ENCODE measurements at places on chromosomes 3 and 15.

DNA sequence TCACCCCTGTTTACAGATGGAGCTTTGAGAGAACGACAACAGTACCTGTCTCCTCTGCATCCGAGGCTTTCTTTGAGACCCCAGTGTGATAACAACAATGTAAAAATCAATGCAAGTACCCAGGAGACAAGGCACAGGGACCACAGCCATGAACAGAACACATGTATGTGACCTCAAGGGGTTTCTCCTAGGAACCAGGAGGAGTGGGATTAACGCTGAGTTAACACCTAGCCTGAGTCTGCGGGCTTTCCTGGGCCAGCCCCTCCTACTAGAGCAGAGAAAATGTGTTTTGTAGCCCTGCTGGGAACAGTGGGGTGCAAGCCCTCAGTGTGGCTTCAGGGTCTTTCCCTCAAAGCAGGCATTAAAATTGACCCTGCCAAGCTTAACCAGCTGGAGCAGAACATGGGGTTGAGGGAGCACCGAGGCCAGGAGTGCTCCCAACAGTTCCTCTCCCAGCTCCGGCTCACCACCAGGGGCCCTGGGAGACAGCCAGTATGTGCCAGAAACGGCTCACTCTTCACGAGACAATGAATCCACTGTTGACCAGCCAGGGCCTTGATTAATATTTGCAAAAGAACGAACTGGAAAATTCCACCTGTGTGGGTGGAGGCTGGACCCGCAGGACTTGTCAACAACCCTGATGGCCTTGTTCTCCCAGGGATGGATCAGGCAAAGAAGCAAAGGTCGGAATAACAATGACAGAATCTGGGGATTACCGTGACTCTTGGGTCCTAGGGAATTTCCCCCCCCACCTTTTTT, 3.6 kb downstream of the CHDH start:
- DNase-seq, result no peak

DNA sequence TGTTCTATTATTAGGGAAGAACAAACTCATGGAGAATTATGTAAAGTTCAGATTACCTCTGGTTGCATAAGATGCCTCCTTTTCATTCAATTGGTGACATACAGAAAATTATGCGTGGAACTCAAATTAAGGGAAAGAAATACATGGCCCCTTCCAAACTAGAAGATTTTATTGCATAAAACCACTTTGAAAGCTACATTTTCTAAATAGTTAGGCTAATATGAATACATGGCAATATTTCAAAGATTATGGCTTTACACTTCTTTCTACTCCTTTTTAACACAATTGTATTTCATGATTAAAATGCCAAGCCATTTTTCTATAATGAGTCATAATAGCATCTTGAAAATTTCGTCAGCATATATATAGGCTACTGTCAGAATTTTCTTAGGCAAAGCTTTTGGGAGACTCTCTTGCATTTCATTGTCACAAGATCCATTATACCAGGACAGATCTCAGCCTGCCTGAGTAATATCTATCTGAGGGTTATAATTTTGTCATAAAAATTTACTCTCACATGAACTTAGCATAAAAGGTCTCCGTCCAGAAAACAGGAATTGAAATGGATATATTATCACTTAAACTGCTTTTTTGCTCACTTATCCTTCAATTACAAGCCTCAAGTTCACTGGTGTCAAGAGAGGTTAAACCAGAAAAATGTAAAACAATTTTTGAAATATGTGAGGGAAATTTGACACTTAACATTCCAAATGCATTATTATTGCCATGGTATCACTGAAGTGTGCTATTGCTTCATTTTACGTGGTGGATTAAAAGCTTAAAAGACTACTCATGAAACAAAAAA, 37.1 kb downstream of the CPA3 start:
- DNase-seq, result no peak

DNA sequence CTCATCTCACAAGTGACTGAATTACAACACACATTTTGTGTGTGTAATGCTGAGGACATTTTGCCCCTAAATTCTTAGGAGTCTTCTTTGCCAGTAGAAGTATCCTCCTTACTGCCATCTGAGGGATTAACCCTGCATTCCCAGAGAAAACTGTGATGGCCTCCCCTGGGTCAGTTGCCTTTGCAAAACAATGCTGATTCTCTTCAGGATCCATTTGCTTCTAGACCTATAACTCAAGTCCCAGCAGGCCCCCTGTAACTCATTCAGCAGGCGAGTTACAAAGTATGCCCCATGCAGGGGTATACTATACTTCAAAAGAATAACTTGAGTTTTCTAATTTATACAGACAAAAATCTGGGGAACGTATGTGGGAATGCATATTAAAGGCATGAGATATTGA, 6.6 kb upstream of the MCF2L2 start:
- DNase-seq, result no peak

- no peak for DNase-seq
Measured at GRCh38 chr3:45464336-45465170, 76.2 kb downstream of the LARS2 start.

- no peak for DNase-seq
Measured at GRCh38 chr3:100047455-100048141, 66.7 kb downstream of the FILIP1L start.

DNA sequence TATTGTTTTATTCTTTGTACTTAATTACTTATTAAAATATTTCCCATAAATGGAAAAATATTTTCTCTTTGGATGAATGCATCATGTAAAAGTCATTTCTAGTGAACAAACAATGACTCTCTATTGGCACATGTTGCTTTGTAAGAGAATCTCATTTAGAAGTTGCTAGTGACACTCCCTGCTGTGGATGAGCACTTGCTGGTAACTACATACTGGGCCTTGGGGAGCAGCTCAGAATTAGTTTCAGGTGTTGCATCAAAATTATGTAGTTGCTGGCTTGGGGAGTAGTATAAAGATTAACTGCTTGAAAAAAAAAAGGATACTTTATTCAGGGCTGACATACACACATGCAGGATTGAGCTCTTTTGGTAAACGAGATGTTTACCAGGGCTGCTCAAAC, 80.3 kb upstream of the KCNAB1 start:
- no peak for DNase-seq

- DNase-seq, result no peak
Measured at GRCh38 chr15:85646538-85647091, 148.1 kb downstream of the KLHL25 start.

DNA sequence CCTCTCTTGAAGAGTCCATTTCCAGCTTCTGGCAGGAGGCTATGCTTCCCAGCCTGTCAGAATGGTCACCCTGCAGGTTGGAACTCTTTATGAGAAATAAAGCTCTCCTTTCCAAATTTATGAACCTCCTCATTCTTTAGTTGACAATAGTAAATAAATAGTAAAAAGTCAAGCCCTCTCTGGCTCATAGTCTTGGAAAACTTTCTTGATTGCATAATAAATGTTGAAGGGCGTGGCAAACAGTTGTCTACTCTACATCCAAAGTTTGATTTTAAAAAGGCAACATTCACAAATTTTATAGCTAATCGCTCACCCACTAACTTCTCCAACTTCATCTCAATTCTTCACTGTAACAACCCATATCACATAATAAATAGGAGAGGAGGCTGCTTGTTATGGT, 58.8 kb downstream of the MCF2L2 start:
- DNase-seq, result no peak

DNA sequence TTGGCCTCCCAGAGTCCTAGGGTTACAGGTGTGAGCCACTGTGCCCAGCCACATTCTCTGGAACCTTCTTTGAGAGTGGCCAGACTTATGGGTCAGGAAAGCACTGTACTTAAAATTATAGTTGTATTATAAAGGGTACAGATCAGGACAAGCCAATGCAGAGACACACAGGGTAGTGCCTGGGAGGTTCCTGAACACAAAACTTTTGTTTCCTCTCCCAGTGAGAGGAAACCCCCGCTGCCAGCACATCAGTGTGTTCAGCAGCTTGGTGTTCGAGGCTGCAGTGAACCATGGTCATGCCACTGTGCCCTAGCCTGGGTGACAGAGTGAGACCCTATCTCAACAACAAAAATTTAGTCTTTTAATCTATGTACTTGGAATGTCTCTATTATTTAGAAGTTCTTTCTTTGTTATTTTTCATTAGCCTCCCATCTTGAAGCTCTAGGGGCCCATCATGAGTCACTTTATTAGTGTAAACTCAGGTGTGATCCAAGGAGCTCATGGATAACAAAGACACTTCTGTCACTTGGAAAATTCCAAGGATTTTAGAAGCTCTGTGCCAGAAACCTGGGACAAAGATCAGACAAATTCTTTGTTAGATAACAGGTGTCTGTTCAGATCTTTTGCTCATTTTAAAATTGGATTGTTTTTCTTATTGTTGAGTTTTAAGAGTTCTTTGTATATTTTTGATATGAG, 7.8 kb downstream of the BLOC1S6 start:
- no peak for DNase-seq

DNA sequence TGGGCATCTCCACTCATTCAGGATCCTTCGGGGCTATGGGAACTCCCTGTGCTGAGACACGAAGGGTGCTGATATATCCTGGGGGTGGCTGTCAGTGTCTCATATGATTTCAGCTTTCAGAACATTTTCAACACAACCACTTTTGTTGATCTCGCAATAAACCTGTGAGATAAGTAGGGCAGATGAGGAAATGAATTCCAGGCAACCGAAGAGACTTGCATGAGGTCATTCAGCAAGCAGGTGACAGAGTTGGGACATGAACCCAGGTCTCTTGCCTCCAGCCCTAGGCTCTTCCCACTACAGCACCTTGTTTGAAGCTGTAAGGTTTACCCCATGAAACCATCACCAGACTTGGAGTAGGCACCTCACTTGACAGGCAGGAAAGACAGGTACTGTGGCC, 16.6 kb downstream of the DUOX1 start:
- DNase-seq, result no peak

DNA sequence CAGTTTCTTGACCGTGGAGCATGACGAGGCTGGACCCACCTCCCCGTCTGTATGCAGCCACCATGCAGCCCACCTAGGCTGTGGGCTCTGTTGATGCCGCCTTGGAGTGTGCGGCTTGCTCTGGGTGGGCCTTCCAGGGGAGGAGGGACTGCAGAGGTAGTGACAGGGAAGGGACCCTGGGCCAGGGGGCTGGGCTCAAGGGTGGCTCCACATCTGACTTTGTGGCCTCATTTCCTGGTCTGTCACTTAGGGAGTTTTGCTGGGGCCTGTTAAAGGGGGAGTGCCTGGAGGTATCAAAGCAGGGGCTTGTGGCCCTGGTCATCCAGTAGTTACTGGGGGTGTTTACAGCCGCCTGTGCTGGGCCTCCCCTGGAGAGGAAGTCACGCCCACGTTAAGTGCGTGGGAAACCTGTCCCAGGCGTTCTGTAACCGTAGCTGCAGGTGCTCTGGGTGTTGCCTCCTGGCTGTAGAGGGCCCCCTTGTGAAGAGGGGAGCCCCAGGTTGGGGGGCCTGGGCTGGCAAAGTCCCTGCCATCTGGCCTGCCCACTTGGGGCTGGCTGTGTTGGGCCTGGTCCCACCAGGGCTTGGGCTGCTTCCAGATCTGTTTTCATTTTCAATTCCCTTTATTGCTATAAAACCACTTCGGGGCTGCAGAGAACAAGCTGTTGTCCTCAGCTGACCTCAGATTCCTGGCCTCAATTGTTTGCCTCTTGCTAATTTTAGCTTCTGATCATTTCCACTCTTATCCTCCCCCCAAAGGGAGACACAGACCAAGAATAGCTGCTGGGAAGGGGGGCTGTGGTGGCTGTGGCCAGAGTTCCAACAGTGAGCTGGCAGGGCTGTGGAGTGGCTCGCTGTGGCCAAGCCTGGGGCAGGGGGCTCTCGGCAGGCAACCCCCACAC, 26.5 kb downstream of the KLF13 start:
- no peak for DNase-seq

DNA sequence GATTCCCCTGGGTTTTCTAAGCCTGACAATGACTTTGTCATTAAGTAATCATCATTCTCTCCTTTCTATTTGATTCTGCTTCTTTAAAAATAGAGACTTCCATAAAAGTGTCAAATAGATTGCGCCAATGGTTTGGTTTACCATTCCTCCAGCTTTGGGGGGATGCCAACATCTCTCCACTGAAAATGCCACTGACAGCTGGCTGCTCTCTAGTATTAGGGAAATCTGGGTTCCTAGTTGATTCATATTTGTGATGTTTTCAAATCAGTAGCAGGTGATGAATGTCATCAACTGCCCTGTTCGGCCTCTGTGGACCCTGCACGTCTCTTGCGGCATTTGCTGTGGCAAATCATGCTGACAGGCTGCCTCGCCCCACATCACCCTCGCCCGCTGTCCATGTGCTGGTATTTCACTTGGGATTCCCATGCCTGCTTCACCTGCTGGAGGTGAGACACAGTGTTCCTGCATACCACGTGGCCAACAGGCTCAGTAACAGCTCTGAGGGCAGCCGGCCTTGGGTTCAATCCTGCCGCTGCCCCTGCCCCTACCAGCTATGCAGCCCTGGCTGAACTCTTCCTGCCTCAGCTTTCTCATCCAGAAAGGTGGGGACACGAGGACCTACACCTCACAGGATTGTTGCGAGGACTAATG, 28.1 kb downstream of the ZXDC start:
- DNase-seq, result no peak

GRCh38 chr15:45747426-45747825, 112.6 kb downstream of the SQOR start:
- no peak for DNase-seq

DNA sequence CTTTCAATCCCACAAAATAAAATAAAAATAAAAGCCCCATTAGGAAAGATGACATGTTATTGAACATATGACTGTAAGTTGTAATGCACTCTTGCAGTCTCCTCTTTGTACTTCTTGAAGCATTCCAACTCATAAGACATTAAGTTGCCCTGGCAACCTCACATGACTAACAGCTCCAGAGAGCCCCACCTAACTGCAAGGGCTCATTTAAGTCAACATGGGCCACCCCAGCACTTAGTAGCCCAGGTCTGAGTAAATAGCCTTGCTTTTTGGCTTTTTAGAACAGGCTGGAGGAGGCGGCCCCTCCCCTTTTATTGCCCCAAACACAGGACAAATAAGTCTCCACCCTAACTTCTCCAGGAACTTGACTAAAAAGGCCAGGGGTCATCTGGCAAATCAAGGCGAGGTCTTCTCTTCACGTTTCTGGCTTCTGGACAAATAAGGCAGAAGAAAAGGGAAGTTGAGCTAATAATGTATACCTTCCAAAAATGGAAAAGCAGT, 135.1 kb downstream of the TMCO5A start:
- DNase-seq, result no peak

All from stimulated activated CD4-positive, alpha-beta T cell treated with anti-CD3 and anti-CD28 coated beads, Interleukin-4, amount 100 ng/mL, for 48 hours (primary cell).